Small intestine (tissue), 16 donors: ENCODE measurements at places on chromosomes 7 and 10. TPM values are rescaled to one million over a fixed set of nuclear protein-coding genes. Genes with fewer than 3 reads are reported as not detected.
A peak's percentile ranks its signal among the peaks of the same experiment; 100 is the strongest.

- no peaks in the 10 kb centered on the region for H3K27me3 ChIP-seq
- DNase-seq, result no peak
- no peaks in the 10 kb centered on the region for H3K4me1 ChIP-seq
- H3K36me3 ChIP-seq, result no peaks in the 10 kb centered on the region
- no peak overlapping the region for H3K27ac ChIP-seq
These were observed 813.0 kb downstream of the TYW1 start for GRCh38 chr7:67809586-67809985.

DNA sequence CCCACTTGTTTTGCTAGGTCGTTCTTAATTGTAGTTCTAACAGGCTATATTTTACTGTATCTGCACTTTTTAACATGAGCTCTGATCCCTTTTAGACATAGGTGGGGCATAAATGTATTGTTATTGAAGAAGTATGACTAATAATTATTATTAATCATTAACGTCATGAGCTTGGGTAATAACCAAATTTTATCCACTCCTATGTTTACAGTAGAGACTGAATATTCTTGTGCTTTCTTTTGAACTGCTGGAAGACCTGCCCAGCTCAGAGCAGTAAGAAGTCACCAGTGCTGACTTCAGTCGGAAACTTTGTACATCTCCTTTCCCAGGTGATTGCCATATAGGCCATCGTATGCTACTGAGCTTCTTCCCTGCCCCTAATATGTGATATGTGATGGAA, 18.7 kb downstream of the PKD2L1 start:
- no peak overlapping the region for H3K27ac ChIP-seq
- peak; percentile 44 for DNase-seq
- no peaks in the 10 kb centered on the region for H3K36me3 ChIP-seq
- H3K4me1 ChIP-seq, result no peaks in the 10 kb centered on the region
- no peak overlapping the region for H3K4me3 ChIP-seq

Gene TDRD1
- not detected for polyA plus RNA-seq

Gene ARHGEF35
- 23.6 TPM for polyA plus RNA-seq

GRCh38 chr10:122051609-122052385, 62.8 kb downstream of the TACC2 start:
- H3K4me3 ChIP-seq, result no peak overlapping the region
- peak overlapping the region; percentile 57 for H3K27ac ChIP-seq
- no peaks in the 10 kb centered on the region for H3K36me3 ChIP-seq
- no peaks in the 10 kb centered on the region for H3K27me3 ChIP-seq
- peaks cover 26% of the 10 kb centered on the region for H3K4me1 ChIP-seq

DNA sequence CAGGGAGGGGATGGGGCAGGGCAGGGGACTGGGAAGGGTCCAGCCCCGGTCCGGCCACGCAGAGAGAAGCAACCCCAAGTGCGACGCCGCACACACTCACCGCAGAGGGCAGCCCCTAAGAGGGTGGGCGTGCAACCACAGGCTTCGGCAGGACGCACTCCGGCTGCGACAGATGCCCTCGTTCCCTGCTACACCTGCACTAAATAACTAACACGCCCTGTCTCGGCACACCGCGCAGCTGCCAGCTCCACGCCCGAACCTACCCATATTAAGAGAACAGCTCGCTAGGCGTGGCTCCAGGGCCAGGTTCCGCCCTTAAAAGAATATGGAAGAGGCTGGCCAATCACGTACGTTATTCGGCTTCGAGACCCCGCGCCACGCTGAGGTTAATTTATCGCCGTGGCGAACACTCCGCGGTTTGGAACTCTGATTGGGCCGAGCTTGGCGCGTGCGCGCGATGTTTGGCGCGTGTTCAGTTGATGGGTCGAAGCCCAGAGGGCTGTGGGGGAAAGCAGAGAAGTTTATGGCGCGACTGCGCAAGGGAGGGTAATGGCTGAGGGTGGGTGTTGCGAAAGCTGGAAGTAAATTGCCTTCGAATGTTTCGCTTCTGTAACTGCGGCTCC, 91.1 kb downstream of the OR13A1 start:
- no peak overlapping the region for H3K27ac ChIP-seq
- DNase-seq, result no peak
- no peak overlapping the region for H3K4me3 ChIP-seq
- no peaks in the 10 kb centered on the region for H3K4me1 ChIP-seq

DNA sequence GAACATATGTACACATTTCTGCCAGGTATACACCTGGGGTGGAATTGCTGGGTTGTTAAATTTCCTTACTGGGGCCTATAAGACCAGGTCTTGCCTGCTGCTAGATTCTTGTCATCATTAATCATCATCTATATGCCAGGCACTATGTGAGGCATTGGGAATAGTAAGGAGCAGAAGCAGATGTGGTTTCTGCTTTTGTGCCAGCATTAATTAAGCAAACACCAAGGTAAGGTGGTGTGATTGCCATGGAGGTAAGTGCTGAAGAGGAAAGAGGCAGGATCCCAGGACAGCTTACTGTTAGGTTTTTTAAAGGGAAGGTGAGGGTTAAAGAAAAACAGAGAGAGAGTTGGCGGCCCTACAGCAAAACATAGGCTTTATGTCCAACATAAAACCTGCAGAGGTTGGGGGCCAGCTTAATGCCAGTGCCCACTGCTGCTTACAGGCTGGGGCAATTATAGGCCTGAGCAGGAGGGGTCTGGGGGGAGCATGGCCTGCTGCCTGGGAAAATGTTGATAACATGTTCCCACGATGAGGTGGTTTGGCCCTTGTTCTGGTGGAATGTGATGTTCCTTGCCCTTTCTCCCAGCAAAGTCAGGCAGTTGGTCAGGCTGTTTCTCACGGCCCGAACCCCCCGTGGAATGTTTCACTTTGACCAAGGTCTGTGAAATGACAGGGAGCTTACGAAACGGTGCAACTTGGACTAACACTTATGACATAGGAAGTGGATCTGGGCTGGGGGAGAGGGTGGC, 93.9 kb downstream of the RBM20 start:
- no peaks in the 10 kb centered on the region for H3K27me3 ChIP-seq
- no peak overlapping the region for H3K27ac ChIP-seq
- H3K4me3 ChIP-seq, result no peak overlapping the region
- no peaks in the 10 kb centered on the region for H3K4me1 ChIP-seq
- DNase-seq, result no peak

Gene EPHA1
- 47.4 TPM for polyA plus RNA-seq

DNA sequence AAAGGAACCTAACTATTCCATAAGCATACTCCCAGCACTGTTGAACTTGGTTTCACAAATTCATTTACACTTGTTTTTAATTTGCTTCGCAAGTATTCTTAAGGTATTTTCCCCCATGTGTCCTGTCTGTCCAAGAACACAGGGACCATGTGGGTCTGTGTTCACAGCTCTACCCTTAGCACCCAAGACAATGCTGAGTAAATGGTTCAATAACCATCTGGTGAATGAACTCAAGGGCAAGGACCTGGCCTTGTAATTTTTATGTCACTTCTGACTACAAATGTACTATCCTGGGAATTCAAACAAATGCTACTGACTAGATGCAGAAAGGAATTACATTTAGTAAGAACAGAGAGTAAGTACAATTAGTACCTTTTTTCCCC, 43.0 kb upstream of the SLIT1 start:
- peaks cover 3% of the 10 kb centered on the region for H3K36me3 ChIP-seq
- no peaks in the 10 kb centered on the region for H3K27me3 ChIP-seq
- H3K4me3 ChIP-seq, result no peak overlapping the region
- no peak for DNase-seq
- no peak overlapping the region for H3K27ac ChIP-seq

- DNase-seq, result no peak
- H3K36me3 ChIP-seq, result peaks cover 71% of the 10 kb centered on the region
- no peaks in the 10 kb centered on the region for H3K4me1 ChIP-seq
- H3K27me3 ChIP-seq, result no peaks in the 10 kb centered on the region
- peak overlapping the region; percentile 11 for H3K27ac ChIP-seq
These were observed 15.9 kb downstream of the ZNF3 start for GRCh38 chr7:100065452-100066186.

Gene EPO
- not detected for polyA plus RNA-seq

Gene ELOVL3
- 0.40 TPM for polyA plus RNA-seq

Gene RAB11FIP2
- polyA plus RNA-seq, result 1.9 TPM

DNA sequence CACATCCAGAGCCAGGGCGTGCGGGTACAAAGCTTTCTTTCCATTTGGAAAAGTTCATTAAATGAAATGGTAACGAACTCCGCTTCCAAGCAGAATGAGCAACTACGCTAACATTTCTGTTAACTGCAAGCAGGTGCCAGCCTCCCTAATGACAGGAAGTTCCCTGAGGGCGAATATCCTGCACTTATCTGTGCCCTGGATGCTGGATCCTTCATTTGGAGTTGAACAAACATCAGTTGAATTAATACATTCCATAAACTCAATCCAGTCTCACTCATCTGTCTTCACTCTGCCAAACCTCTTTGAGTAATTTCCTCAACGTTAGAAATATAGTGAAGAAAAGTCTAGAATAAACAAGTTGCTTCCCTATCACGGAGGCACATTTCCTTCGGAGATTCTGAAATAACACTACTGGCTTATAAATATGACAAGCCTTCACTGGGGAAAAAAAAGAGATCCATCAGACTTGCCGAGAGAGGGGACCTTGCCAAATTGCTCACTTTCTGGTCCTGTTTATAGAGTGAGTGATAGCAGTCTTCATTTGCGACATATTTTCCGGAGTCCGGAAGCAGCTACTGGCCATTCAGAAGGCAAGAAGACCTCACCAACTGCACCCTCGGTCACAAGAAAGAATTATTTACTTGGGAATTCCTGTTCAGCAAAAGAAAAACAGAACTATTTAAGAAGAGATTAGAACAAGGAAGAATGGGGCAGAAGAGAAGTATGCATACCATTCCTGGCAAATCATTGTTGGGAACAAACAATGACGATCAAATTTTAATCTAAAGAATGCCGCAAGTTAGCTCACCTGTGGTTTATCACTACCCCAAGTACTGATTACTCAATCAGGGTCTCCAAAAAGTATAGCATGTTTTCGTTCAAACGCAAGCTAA, 196.4 kb downstream of the FAM107B start:
- no peaks in the 10 kb centered on the region for H3K27me3 ChIP-seq
- H3K4me1 ChIP-seq, result peaks cover 3% of the 10 kb centered on the region
- H3K27ac ChIP-seq, result peak overlapping the region; percentile 18
- no peak for DNase-seq

GRCh38 chr10:14048930-14049613, 281.7 kb downstream of the FRMD4A start:
- H3K4me1 ChIP-seq, result no peaks in the 10 kb centered on the region
- H3K4me3 ChIP-seq, result no peak overlapping the region
- H3K36me3 ChIP-seq, result no peaks in the 10 kb centered on the region
- DNase-seq, result no peak
- H3K27ac ChIP-seq, result no peak overlapping the region

GRCh38 chr10:48607356-48608278, 2.7 kb upstream of the ARHGAP22 start:
- H3K27ac ChIP-seq, result no peak overlapping the region
- H3K36me3 ChIP-seq, result no peaks in the 10 kb centered on the region
- H3K4me1 ChIP-seq, result no peaks in the 10 kb centered on the region
- no peak for DNase-seq
- H3K4me3 ChIP-seq, result no peak overlapping the region

DNA sequence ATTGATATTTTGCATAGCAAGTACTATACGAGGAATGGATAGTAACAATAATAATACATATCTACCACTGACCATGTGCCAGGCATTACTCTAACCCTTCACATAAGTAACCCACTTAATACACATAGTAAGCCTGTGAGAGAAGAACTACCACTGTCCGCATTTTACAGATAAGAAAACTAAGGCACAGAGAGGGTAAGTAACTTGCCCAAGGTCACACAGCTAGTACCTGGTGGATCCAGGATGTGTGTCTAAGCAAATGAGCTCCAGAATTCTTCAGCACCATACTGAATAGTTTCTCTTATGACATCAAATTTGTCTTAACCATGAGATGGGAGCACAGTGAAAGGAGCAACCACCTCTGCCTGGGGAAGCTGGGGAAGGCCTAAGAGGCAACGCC, 10.2 kb downstream of the CRTAC1 start:
- no peak for DNase-seq
- H3K4me3 ChIP-seq, result no peak overlapping the region
- H3K4me1 ChIP-seq, result no peaks in the 10 kb centered on the region
- peaks cover 21% of the 10 kb centered on the region for H3K27me3 ChIP-seq
- no peak overlapping the region for H3K27ac ChIP-seq
- no peaks in the 10 kb centered on the region for H3K36me3 ChIP-seq

Gene SVOPL
- 7.6 TPM for polyA plus RNA-seq

Gene GUSB
- polyA plus RNA-seq, result 42.4 TPM

Gene FRMD4A
- polyA plus RNA-seq, result 2.4 TPM

DNA sequence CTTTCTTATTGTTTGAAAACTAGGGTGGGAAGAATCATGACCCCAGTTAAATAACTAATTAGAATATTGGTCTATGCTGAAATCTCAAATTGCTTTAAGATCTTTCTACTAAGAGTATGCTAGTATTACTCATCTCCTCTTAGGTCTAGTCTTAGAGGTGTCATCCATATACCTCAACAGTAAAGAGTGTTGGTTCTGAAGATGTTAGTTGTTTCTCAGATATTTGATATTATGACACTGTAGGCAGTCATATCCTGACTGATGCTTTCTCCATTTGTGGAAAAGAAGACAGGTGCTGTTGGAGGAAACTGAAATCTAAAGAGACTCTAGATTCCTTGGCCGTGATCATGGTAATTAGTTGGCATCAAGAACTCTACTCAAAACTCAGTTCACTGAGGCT, 21.2 kb downstream of the BPGM start:
- H3K27me3 ChIP-seq, result no peaks in the 10 kb centered on the region
- no peak overlapping the region for H3K4me3 ChIP-seq
- H3K4me1 ChIP-seq, result peaks cover 6% of the 10 kb centered on the region
- H3K27ac ChIP-seq, result no peak overlapping the region
- no peak for DNase-seq

GRCh38 chr7:99011341-99011705, 132.6 kb downstream of the SMURF1 start:
- H3K4me3 ChIP-seq, result no peak overlapping the region
- H3K27ac ChIP-seq, result no peak overlapping the region
- H3K36me3 ChIP-seq, result peaks cover 29% of the 10 kb centered on the region
- no peak for DNase-seq

- DNase-seq, result no peak
- H3K4me1 ChIP-seq, result no peaks in the 10 kb centered on the region
- no peak overlapping the region for H3K27ac ChIP-seq
- no peaks in the 10 kb centered on the region for H3K27me3 ChIP-seq
- H3K36me3 ChIP-seq, result no peaks in the 10 kb centered on the region
- H3K4me3 ChIP-seq, result no peak overlapping the region
These were observed 103.6 kb downstream of the CACNA2D1 start for GRCh38 chr7:82339958-82340357.

DNA sequence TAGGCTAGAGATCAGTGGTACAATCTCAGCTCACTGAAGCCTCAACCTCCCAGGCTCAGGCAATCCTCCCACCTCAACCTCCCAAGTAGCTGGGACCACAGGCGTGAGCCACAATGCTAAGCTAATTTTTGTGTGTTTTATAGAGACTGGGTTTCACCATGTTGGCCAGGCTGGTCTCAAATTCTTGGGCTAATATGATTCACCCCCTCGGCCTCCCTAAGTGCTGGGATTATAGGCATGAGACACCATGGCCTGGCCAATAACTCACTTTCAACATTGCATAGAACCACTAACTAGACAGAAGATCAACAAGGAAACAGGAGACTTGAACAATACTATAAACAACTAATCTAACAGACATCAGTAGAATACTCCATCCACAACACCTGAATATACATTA, 191.7 kb downstream of the LRRN3 start:
- no peaks in the 10 kb centered on the region for H3K27me3 ChIP-seq
- H3K36me3 ChIP-seq, result no peaks in the 10 kb centered on the region
- H3K27ac ChIP-seq, result no peak overlapping the region

Gene PLEKHS1
- 40.5 TPM for polyA plus RNA-seq
